ENCODE measurements at places on chromosomes 2 and 18.

DNA sequence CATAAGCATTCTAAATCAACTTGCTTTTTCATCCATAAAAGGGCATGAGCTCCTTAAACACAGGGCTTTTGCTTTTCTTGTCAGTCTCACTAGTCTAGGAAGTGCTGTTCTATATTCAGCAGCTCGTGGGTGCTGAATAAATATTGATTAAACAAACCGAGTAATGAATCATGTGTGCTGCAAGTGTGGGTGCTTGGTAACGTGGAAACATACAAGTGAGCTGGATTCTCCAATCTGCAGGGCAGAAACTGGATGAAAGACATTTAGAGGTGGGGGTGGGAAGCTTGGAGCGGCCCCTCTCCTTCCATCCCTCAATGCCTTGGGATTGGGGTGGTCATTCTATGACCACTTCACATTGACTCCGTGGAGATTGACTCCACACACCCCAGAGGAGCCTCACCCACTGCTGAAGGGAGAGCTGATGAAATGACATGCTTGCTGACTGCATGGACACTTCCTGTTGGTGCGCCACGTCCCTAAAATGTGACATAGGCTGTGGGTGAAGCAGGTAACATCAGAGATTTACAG is 114.6 kb downstream of the DOCK10 start:
- DNase-seq, result no peak

DNA sequence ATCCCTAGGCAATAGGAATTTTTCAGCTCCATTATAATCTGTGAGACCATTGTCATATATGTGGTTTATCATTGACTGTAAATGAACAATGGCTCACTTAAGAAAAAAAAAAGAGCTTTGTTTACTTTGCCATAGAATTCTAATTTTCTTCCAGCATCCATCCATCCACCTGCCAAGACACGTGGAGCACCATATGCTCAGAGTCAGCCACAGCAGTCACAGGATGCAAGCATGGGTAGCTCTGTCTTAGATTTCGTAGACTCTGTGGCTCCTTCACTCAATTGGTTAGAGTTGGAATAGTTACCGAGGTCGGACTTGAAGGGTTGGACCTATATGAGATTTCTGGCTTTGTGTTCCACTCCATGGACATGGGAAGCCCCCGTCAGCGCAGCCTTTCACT is 75.6 kb downstream of the COA5 start:
- DNase-seq, result no peak

- DNase-seq, result no peak
These were observed 756 bp downstream of the ADCYAP1 start for GRCh38 chr18:905307-905947.

GRCh38 chr2:235936493-235936892 is 231.7 kb downstream of the GBX2 start:
- no peak for DNase-seq

DNA sequence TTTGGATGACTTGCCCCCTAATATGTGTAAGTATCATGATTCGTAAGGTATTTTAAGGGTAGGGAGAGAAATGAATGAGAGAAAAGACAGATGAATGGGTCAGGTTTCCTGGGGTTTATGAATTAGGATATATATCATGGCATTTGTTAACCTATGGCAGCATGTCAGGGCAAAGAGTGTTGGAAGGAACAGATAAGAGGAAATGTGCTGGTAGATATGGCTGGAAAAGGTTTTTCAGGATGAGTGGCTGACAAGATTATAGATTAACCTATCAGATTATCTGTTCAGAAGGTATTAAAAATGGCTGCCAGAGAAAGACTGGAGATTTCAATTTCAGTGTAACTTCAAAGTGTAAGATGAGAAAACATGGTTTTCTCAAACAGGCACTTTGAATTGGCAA is 67.8 kb downstream of the SRBD1 start:
- DNase-seq, result no peak
